ENCODE measurements at places on chromosomes 1 and 21. TPM values are rescaled to one million over a fixed set of nuclear protein-coding genes. Genes with fewer than 3 reads are reported as not detected.

Gene RGS1
- total RNA-seq: 429 TPM

- H3K27ac ChIP-seq: no peak overlapping the region
- no peak overlapping the region for H3K4me3 ChIP-seq
- no peaks in the 10 kb centered on the region for H3K36me3 ChIP-seq
- no peaks in the 10 kb centered on the region for H3K27me3 ChIP-seq
- DNase-seq: no peak
Observed at GRCh38 chr1:184222652-184223052, 164.2 kb upstream of the C1orf21 start.

- no peaks in the 10 kb centered on the region for H3K36me3 ChIP-seq
- H3K27ac ChIP-seq: no peak overlapping the region
- no peak for DNase-seq
- peaks cover 12% of the 10 kb centered on the region for H3K27me3 ChIP-seq
- no peak overlapping the region for H3K4me3 ChIP-seq
- H3K4me1 ChIP-seq: no peaks in the 10 kb centered on the region
Observed at GRCh38 chr21:45056296-45056904, 18.0 kb upstream of the ADARB1 start.

GRCh38 chr1:81327103-81327710 lies 473.5 kb upstream of the ADGRL2 start:
- no peaks in the 10 kb centered on the region for H3K4me1 ChIP-seq
- H3K36me3 ChIP-seq: no peaks in the 10 kb centered on the region
- no peak for DNase-seq
- no peak overlapping the region for H3K27ac ChIP-seq

Gene ZP4
- not detected for total RNA-seq

- no peaks in the 10 kb centered on the region for H3K36me3 ChIP-seq
- no peaks in the 10 kb centered on the region for H3K4me1 ChIP-seq
- H3K4me3 ChIP-seq: no peak overlapping the region
- no peak overlapping the region for H3K27ac ChIP-seq
- no peaks in the 10 kb centered on the region for H3K27me3 ChIP-seq
Observed at GRCh38 chr1:246827396-246827795, 103.2 kb downstream of the SCCPDH start.

- peaks cover 23% of the 10 kb centered on the region for H3K4me1 ChIP-seq
- no peaks in the 10 kb centered on the region for H3K36me3 ChIP-seq
- H3K4me3 ChIP-seq: peak overlapping the region; percentile 36
- peaks cover 42% of the 10 kb centered on the region for H3K27me3 ChIP-seq
- no peak overlapping the region for H3K27ac ChIP-seq
Observed at GRCh38 chr1:26994020-26994786, 711 bp downstream of the TRNP1 start.

DNA sequence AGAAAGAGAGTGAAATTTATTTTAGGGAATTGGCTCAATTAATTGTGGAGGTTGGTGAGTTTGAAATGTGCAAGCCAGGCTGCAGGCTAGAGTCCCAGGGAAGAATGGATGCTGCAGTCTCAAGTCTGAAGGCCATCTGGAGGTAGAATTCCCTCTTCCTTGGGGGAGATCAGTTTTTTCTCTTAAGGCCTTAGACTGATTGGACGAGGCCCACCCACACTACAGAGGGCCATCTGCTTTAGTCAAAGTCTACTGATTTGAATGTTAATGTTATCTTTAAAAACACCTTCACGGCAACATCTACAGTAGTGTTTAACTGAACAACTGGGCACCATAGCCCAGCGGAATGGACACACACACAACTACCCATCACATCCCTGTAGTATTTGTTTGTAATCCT lies 245.9 kb upstream of the IRF2BP2 start:
- H3K27me3 ChIP-seq: no peaks in the 10 kb centered on the region
- no peak for DNase-seq
- no peaks in the 10 kb centered on the region for H3K36me3 ChIP-seq
- H3K4me3 ChIP-seq: no peak overlapping the region

- no peaks in the 10 kb centered on the region for H3K4me1 ChIP-seq
- H3K4me3 ChIP-seq: no peak overlapping the region
- H3K36me3 ChIP-seq: peaks cover 30% of the 10 kb centered on the region
- no peak overlapping the region for H3K27ac ChIP-seq
- DNase-seq: no peak
Observed at GRCh38 chr1:36008546-36009197, 75.2 kb upstream of the TEKT2 start.

Gene SYNC
- total RNA-seq: not detected

Gene BRDT
- not detected for total RNA-seq

Gene FCRLB
- not detected for total RNA-seq

GRCh38 chr1:33668695-33669094 lies 195.2 kb upstream of the HMGB4 start:
- no peak overlapping the region for H3K27ac ChIP-seq
- H3K27me3 ChIP-seq: peaks cover 3% of the 10 kb centered on the region
- no peak overlapping the region for H3K4me3 ChIP-seq

Gene NASP
- total RNA-seq: 112 TPM

Gene HSD3B1
- total RNA-seq: not detected

- no peaks in the 10 kb centered on the region for H3K27me3 ChIP-seq
- peaks cover 6% of the 10 kb centered on the region for H3K4me1 ChIP-seq
- peak; percentile 21 for DNase-seq
- H3K36me3 ChIP-seq: no peaks in the 10 kb centered on the region
Observed at GRCh38 chr1:51535006-51535592, 16.0 kb upstream of the EPS15 start.

Gene PIGR
- total RNA-seq: not detected

DNA sequence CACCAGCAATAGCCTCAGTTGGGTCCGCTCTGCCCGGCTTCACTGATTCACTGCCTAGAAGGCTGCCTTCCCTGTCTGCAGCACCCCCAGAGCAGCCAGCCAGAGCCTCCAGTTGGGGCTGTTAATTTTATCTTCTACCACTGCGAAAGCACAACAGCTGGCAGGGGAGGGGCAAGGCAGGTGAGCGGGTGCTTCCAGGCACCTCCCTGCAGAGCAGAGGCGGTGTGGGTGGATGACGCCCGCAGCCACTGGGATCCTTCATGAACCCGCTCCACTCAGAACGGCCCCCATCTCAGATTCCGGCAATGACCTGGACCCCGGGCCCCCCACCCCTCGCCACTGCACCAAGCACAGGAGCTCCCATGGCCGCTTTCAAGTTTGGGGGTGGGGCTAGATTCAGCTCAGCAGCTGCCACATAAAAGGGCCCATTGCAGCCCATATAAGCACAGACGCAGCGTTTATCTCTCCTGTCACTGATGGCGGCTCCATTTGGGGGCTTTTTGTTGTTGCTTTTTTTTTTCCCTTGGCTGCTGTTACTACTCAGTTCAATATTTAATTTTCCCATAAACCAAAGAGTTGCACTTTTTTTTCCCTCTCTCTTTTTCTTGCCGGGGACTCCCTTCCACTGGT lies 128.0 kb upstream of the KLHDC7A start:
- no peaks in the 10 kb centered on the region for H3K4me1 ChIP-seq
- H3K27ac ChIP-seq: no peak overlapping the region
- no peak for DNase-seq

GRCh38 chr1:14976256-14976655 lies 177.3 kb upstream of the TMEM51 start:
- no peaks in the 10 kb centered on the region for H3K36me3 ChIP-seq
- no peak for DNase-seq
- H3K4me1 ChIP-seq: no peaks in the 10 kb centered on the region
- no peaks in the 10 kb centered on the region for H3K27me3 ChIP-seq

DNA sequence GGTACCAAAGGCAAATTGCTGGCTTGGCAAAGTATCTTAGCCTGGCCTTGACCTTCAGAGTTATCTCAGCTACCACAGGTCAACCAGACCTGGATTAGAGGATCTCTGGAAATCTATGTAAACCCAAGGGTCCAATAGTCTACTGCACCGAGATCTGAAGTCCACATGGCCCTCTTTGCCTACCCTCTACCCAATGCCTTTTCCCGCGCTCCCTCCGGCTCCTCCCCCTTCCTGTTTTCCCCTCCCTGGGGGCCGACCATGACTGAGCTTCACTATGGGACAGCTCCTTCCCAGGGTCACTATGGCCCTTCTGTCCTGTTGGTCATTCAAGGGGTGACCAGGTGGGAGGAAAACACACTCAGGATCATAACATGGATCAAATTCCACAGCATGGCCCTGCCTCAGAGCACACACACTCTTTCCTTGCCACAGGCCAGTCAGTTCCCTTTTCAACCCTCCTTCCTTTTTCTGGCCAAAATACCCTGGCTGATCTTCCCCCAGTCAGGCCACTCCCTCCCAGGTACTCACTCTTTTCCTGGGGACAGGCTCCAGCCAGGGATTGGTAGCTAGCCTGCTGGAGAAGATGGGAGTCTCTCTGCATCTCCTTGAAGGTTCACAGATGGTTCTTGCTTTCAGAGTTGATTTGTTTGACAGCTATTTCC lies 19.1 kb upstream of the TMEM183A start:
- H3K4me1 ChIP-seq: no peaks in the 10 kb centered on the region
- no peak overlapping the region for H3K27ac ChIP-seq
- H3K4me3 ChIP-seq: no peak overlapping the region
- no peaks in the 10 kb centered on the region for H3K27me3 ChIP-seq
- DNase-seq: no peak

Gene PDZK1
- total RNA-seq: not detected

Gene GNAT2
- not detected for total RNA-seq
